ENCODE measurements at places on chromosomes 11 and 22.
A peak's percentile ranks its signal among the peaks of the same experiment; 100 is the strongest.

DNA sequence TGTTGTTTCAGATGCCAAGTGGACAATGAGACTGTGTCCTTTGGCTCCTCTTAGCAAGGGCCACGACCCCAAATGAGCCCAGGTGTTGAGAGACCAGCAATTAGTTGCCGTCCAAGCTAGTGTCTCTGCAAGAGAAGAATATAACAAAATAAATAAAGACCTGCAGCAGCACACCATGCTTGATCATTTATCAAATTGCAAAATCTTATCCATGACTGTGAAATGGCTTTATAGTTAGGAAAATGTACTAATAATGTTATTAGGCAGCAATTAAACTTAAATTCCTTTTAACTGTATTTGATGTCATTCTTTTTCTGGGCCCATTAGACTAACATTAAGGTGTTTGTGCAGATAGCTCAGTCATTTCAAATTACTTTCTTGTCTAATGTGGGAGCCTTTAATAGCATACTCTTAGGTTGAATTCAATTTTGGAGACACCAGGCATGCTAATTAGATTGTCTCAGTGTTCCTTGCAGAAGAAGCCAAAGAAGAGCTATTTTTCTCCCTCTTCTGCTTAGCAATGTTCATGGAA, 176.1 kb downstream of the RRAS2 start:
- no peak for DNase-seq

DNA sequence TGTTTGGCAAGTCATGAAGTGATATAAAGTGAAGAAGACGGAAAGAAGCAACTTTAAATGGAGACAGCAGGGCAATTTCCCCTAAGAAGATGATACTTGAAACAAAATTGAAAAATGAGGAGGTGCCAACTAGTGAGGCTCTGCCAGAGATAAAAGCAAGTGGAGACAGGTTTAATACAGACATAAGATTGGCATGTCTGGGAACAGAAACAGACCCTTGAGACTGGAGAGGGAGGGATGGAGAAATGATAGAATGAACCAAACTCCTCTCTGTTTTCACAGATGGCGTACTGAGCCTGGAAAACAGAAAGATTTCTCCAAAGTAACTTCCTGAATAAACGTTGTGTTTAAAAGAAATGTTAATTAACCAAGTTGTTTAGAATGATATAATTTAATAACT, 354.5 kb upstream of the ANO5 start:
- no peak for DNase-seq

DNA sequence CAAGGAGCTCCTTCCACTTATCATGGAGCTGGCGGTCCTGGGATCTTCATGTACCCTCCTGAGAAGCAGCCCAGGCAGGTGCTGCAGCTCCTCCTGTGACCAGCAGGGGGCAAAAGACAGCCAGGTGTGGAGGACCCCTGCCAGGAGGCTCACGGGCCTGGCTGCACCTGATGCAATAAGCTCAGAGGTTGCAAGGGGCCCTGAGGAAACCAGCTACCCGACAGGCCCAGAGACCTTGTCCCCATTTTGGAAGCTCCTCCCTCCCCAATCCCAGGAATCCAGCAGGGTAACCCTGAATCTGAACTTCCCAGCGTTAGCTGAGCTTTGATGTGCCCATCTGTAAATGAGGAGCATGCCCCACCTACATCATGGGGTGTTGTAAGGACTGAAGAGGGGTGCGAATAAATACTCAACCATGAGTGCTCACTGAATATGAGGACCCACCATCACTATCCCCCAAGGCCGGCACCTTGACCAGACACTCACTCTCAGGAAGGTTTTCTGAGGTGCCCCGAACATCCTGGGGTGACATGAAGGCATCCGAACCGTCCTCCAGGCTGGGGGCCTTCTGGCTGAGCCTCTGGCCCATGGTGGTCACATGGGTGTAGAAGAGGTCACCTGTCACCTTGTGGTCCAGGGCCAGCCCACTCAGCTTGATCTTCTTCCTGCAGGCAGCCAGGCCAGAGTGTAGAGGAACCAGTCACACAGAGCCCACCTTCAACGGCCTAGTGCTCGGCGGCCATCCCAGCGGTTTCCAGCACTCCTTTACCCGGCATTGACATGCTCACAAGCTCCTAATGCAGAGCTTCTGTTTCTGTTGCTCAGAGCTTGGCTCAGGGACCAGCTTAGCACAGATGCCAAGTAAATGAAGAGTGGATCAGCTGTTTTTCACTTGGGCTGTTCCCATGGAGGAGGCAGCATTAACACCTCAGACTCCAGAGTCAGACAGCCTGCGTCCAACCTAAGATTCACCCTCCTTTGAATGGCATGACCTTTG, 21.7 kb downstream of the SLC43A1 start:
- peak; percentile 68 for DNase-seq

DNA sequence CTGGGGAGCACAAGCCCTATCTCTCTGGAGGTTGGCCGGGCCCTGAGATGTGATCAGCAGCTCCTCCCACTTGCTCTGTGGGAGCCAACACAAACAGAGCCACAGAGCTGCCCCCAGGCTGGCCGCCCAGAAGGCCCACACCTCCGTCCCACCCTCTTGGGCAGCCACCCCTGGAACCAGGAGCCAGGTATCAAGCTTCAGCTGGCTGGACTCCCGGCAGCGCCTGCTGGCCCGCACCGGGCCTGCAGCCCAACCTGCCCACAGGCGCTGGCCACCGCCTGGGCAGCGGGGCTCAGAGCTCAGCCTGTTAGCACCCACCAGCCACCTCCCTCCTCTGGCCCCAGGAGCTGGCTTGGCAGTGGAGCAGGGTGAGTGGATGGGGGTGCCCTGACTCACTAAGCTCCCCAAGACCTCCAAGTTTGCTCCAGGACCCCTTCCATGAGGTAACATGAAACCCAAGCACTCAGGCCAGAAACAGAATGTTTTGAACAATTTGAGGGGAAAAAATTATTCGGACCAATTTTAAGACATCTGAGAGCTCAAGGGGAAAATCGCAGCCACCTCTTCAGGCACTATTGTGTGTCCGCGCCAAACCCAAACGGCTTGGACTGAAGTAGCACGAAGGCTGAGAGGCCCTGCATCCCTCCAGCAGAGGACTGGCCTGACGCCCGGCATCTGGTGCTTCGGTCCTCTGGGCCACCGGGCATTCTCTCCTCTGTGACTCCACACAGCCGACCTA, 450.8 kb downstream of the SOX6 start:
- no peak for DNase-seq

- no peak for DNase-seq
Measured at GRCh38 chr22:30057375-30057774, 22.9 kb upstream of the HORMAD2 start.

GRCh38 chr11:87355596-87355995, 317.9 kb downstream of the TMEM135 start:
- DNase-seq, result no peak

GRCh38 chr11:68940651-68941323, 37.1 kb downstream of the IGHMBP2 start:
- no peak for DNase-seq

- DNase-seq, result no peak
Measured at GRCh38 chr11:57325735-57326048, 940 bp upstream of the TNKS1BP1 start.

DNA sequence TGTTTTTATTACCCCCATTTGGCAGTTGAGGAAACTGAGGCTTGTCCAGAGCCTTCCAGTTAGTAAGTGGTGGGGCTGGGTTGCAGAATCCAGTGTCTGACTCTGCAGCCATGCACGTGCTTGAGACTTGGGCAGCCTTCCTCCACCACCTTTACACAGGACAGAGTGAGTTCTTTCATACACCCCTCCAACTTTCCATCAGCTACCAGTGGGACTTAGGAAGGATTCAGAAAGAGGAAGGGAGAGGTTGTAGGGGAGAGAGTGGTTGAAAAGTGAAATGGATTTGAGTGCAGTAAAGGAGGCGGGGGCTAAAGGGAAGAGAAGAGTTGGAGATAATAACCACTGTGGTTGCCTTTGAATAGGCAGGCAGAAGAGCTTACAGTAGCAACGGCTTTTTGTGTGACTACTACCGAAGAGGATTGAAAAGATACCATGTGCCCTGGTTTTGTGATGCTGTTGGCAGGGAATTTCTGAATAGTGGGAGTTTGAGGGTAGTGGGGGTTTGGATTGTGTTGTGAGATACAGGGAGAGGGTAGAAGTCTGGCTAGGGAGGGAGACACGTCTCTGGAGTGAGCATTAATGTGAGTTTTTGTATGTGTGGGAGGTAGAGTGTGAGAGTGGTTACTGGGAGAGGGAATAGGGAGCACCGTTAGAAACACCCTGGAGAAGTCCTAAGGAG, 1.7 kb downstream of the UVRAG start:
- no peak for DNase-seq

DNA sequence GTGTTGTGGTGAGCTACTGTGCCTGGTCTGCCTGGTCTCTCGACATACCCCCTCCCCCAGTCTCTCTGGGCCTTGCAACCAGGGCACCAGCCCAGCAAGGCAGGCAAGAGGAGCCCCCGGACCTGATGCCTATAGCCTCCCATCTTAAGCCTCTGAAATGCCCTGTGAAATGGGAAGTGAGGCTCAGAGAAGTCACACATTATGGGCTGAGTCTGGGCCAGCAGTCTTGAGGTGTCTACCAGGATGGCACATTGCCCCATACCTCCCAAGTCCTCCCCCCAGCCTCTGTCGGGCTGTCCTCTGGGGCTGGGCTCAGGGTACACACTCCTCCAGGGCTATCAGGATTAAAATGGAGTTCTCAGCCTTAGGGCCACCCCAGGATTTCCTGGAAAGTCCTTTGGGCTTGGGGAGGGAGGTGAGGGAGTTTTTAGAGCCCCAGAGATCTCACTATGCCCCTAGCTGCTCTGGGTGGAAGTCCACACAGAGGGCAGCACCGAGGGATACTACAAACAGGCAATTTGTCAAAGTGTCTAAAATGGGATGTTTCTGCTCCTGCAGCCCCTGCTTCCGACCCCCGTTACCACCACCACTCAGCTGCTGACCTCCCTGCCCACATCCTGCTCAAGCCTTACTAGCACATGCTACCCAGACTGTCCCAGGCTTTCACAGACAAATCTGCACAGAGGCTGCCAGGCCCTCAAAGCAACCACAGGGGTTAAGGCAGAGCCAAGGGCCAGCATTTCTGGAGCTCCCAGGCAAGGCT, 3.1 kb upstream of the SH3BP1 start:
- no peak for DNase-seq

- DNase-seq, result no peak
Measured at GRCh38 chr11:3902441-3902840, 47.0 kb downstream of the STIM1 start.

GRCh38 chr11:15882876-15883454, 473.4 kb downstream of the SOX6 start:
- no peak for DNase-seq

- no peak for DNase-seq
Measured at GRCh38 chr11:126104420-126104819, 41.8 kb upstream of the CDON start.

DNA sequence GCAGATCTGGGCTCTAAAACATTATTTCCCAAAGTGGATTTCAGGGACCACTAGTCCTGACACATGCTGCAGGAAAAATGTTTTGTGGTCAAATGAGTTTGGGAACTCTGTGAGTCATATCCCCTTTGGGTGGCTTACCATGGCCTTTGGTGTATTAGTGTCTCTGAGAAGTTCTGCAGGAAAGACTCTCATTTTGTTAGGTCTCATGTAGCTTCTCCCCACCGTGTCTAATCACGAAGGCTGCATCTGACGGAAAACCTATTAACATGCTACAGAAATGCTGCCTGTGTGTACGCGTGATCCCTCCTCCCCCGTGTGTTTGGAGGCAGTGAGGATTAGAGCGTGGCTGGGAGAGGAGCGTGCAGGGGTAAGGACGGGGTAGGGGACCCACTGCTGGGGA, 191.7 kb downstream of the ST3GAL4 start:
- DNase-seq, result no peak

GRCh38 chr22:43520632-43521039, 108.8 kb downstream of the MPPED1 start:
- DNase-seq, result no peak

DNA sequence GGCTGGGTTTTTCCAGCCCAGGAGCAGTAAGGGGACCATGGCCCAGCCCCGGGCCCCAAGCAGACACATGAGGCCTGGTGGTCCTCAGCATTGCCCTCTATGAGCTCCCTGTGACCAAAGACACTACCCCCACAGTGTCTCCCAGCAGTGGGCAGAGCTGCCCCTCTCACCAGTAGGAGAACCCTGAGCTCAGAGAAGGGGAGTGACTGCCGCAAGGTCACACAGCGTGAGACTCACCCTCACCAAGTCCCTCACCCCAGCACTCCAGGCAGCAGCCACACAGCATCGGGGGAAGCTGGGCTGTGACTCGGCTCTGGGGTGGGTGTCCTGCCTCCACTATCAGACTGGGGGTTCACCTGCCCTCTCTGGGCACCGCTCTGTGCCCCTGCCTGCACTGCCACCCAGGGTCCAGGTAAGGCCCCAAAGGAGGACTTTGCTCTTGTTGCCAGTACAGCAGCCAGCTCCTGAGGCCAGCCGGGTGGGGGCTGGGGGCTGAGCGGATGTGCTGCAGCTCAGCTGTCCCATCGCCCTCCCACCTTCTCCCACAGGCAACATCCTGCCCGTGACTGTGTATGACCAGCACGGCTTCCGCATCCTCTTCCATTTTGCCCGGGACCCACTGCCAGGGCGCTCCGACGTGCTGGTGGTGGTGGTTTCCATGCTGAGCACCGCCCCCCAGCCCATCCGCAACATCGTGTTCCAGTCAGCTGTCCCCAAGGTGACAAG, 7.9 kb upstream of the SH3BP1 start:
- DNase-seq, result no peak

DNA sequence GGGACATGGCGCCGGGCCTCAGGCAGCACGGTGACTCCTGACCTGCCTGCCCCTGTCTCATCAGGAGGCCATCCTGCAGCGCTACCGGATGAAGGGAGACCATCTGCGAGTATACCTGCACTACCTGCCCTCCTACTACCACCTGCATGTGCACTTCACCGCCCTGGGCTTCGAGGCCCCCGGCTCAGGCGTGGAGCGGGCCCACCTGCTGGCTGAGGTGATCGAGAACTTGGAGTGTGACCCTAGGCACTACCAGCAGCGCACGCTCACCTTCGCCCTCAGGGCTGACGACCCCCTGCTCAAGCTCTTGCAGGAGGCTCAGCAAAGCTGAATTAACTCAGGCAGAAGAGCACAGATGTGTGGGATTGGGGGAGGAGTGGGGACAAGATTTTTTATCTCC, 10.2 kb upstream of the ST3GAL4 start:
- DNase-seq, result no peak

- no peak for DNase-seq
Measured at GRCh38 chr11:95135155-95135554, 45.5 kb downstream of the ENDOD1 start.

- no peak for DNase-seq
Measured at GRCh38 chr22:32123657-32124056, 35.4 kb downstream of the C22orf42 start.

DNA sequence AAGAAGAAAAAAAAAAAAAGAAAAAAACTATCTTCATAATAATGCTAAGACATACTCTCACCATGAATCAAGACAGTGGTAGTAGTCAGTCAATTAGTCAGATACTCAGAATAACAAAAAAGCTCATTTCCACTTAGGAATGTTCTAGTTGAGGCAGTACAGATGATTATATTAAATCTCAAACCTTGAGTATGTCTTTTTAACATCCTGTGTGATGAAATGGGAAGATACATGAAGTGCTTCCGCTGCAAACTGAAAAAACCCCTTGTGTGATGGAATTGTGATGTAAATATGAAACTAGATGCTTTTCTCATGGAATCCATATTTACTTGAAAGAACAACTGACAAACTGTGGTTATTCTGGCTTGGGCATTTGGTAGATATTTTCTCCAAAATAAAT, 13.7 kb downstream of the AMOTL1 start:
- no peak for DNase-seq

Measured in D721Med (cell line).